ENCODE measurements at places on chromosomes 2 and 18.

DNA sequence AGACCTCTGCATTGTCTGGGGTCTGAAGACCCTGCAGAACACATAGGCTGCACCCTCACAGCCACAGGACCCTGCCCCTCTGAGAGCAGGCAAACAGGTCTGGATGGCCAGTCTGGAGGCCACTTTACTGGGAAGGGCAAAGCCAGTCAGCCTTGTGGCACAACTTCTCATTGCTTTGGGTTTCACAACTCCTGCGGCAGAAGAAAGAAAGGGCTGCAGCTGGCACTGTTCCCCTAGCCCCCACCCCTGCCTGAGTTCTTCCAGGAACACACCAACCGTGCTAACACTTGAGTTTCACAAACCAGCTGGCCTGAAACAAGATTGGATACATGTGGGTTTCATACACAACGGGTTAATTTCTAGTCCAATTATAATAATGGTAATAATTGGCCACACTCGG, 276.5 kb upstream of the MGAT5 start:
- no peak for DNase-seq

DNA sequence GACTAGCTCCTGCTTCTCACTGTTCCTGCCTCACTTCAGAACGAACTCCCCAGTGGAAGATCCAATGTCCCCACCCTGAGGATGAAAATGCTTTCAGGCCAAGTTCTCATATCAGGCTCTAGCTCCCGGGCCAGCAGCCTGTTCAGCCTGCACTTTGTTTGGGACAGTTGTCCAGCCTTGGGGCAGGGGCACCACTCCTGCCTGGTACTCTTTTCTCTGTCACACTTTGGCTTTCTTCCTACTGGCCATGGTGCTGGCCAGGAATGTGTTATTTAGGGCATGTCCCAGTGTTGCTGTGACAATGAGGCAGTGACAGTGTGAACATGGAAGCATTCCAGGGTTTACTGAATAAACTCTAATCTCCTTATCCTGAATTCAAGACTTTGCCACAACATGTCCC, 154.1 kb downstream of the GALNT14 start:
- no peak for DNase-seq

DNA sequence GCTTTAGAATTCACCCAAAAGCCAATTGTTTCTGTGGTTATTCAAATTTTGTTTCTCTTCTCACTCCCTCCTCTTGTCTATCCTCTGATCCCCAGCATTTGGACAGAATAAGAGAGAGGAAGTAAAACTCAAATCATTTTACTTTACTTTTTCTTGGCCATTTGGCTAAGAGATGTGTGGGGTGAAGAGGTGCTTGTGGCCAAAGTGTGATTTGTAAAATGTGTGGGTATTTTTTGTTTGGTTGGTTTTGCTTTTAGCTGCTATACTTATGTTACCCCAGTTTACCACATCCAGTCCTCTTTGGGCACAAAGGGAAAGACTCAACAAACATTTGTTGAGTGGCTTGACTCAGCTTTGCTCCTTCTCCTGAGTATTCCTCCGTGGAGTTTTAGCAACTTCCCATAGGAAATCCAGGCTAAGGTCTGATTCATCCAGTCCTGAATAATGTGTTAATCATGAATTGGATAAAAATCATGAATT, 109.1 kb upstream of the CYP1B1 start:
- DNase-seq, result no peak

GRCh38 chr18:45413180-45413836, 202.0 kb upstream of the SLC14A2 start:
- DNase-seq, result no peak

GRCh38 chr2:68152681-68153347, 4.9 kb upstream of the PNO1 start:
- DNase-seq, result peak; percentile 6

GRCh38 chr18:67845035-67845434, 328.5 kb upstream of the DSEL start:
- no peak for DNase-seq

Measured in CD4-positive, alpha-beta T cell treated with Interleukin-4 for 4 hours (primary cell).